ENCODE measurements at places on chromosomes 2 and 18.

DNA sequence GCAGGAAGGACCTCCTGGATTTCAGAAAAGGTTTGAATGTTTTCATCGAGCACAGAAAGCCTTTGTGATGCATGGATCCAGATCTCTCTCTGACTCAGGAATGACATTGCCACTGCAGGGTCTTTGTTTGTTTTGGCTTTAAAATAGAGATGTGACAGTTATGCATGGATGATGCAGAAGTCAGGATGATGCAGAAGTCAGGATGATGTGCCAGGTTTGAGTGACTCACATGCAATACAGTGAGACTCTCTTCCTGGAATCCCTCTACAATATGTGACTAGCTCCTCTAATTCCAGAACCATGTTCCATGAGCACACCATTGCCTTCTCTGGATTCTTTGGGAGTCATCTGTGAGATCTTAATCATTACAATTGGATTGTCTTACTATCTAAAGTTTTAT, 177.9 kb upstream of the RAB6C start:
- H3K36me3 ChIP-seq, result no peaks in the 10 kb centered on the region
- H3K4me1 ChIP-seq, result no peaks in the 10 kb centered on the region
- no peak overlapping the region for H3K27ac ChIP-seq
- H3K27me3 ChIP-seq, result peaks cover 11% of the 10 kb centered on the region

DNA sequence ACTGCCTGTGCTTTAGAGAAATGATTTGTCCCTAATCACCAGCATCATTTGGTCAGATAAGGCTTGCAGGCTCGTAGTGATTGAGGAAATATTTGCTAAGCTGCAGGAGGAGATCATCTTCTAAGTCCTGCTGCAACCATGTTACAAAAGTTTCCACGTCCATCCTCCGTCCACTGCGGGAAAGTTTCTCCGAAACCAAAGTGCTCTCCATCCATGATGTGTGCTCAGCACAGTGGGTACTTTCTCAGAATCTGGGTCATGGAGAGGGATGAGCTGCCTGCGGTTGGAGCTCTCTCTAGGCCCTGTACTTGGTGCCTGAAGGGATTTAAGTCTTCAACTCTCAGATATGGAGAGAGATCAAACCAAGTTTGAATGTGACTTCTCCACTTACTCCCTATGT, 39.3 kb downstream of the IL1RL2 start:
- H3K4me1 ChIP-seq, result peaks cover 18% of the 10 kb centered on the region
- H3K27me3 ChIP-seq, result no peaks in the 10 kb centered on the region
- no peak overlapping the region for H3K4me3 ChIP-seq

GRCh38 chr2:3491306-3491705, 28.0 kb downstream of the ADI1 start:
- H3K36me3 ChIP-seq, result peaks cover 17% of the 10 kb centered on the region
- peaks cover 2% of the 10 kb centered on the region for H3K4me1 ChIP-seq
- no peaks in the 10 kb centered on the region for H3K27me3 ChIP-seq
- H3K4me3 ChIP-seq, result no peak overlapping the region
- H3K27ac ChIP-seq, result no peak overlapping the region

DNA sequence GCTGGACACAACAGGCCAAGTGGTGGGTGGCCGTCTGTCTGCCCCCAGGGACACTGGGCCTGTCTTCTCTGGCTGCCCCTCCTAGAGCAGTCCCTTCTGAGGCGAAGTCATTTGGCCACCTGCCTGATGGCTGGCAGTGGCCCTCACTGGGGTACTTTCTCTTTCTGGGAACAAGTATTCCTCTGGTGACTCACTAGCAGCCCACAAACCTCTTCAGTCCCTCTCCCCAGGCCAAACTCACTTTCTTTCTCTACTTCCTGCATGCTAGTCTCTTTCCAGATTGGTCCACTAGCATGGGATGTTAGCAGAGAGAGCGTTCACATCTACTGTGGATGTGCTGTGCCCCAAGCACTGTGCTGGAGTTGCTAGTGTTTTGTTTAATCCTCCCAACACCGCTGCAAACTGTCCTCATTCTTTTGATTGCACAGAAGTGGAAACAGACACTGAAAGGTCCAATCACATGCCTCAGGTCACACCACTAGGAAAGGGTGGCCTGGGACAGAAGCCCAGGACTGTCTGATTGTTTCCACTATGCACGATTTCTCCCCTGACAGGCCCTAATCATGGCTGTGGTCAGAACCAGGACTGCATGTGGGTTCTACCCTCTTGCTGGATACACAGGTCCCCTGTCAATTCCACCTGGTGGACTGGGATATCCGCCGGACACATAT, 5.2 kb downstream of the DYSF start:
- H3K27me3 ChIP-seq, result peaks cover 34% of the 10 kb centered on the region
- peaks cover 5% of the 10 kb centered on the region for H3K4me1 ChIP-seq
- H3K36me3 ChIP-seq, result peaks cover 1% of the 10 kb centered on the region
- H3K4me3 ChIP-seq, result no peak overlapping the region
- no peak overlapping the region for H3K27ac ChIP-seq
- DNase-seq, result no peak

DNA sequence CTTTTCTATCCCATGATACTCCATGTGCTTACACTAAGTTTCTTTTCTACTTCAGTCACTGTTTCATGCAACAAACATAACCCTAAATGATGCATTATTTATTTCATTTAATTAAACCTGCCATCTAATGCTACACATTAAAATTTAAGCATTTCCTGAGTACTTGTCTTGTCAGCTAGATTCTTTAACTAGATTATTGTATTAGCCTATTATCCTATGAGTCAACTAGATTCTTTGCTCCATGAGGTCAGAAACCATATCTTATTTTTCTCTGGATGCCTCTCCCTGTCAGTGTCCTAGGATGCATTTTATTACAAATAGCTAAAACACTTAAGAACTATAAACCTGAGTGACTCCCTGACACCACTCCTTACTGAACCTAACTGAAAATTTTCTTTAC, 652.4 kb downstream of the SLC4A3 start:
- H3K27ac ChIP-seq, result no peak overlapping the region
- no peak overlapping the region for H3K4me3 ChIP-seq
- no peak for DNase-seq
- H3K4me1 ChIP-seq, result no peaks in the 10 kb centered on the region

DNA sequence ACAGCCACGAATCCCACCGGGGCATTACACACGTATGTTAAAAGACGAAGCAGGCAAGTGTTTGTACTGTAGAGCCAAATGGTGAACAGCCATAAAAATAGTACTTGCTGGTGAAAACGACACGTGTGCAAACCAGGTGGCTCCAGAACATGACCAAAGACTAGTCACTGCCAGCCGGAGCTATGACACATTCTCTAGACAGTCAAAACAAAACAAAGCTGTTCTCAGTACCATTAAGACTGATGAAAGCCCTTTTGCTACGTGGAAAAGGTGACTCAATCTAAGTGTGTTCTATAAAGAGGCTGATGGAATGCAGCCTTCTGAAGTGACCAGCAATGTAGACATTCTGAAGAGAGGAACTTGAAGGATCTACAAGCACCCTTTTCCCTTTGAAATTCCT, 367.7 kb upstream of the NETO1 start:
- H3K4me1 ChIP-seq, result peaks cover 5% of the 10 kb centered on the region
- no peak for DNase-seq
- no peak overlapping the region for H3K4me3 ChIP-seq
- H3K36me3 ChIP-seq, result no peaks in the 10 kb centered on the region

Data from stimulated activated naive B cell treated with anti-CD40 and anti-IgM and Interleukin-4, amounts not matched to agents 10 μg/mL and 1 μg/mL and 100 μg/mL, for 72 hours (primary cell).